ENCODE measurements at places on chromosomes 3 and 15.

GRCh38 chr3:172040078-172040980 lies 951 bp downstream of the FNDC3B start:
- DNase-seq, result no peak

DNA sequence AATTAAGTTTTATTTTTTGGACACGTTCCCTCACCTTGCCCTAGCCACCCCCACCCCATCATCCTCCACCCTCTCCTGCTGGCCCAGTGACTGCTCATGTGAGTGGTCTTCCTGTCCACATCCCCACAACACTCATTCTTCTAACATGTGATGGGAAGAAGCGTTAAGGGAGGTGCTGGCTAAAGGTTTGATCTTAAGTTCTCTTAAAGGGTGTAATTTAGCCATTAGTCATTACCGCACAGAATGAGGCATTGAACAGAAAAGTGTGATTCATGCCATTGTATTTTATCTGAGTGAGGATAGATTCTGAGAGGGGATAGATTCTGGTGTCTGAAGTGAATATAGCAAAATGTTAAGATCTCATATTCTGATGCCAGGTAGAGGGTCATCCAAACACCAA lies 272.9 kb upstream of the TPM1 start:
- no peak for DNase-seq

DNA sequence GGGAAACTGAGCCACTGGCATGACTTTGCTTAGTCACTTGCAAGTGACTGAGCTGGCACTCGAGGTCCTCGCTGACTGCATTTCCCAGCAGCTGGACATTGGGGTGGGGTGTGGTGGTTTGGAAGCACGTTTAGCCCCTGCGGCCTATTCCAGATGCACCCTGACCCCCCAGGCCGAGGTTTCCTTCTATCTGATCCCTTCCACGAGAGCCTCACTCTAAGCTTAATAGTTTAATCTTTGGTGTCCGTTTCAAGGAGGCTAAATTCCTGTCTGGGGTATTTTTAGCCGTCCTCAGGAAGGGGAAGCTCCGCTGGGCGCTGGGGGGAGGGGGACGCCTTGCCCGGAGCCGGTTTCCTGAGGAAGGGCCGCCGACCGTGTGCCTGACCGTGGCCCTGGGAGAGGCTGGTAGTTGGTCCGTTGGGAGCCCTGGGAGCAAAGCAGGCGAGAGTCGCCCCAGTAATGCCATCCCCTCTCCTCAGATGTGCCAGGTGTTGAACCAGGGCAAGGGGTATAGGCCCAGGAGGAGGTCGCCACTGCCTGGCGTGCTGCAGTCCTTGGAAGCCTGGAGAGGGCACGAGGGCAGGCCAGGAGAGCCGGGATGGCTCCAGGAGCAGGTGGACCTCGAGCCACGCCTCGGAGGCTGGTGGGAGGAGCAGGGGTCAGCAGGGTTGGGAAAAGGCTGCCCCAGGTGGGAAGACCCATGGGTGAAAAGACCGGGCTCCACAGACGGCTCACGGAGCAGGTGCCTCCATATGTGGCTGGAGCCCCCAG lies 37.2 kb downstream of the IDH2 start:
- DNase-seq, result no peak

- DNase-seq, result no peak
These were observed 202.8 kb upstream of the BCL6 start for GRCh38 chr3:187947927-187948682.

Data from DMS153 (cell line).